Kasumi-1 (cell line): ENCODE measurements at places on chromosomes 4 and X.

GRCh38 chr4:39308611-39309010 is 57.6 kb downstream of the RFC1 start:
- DNase-seq = no peak

DNA sequence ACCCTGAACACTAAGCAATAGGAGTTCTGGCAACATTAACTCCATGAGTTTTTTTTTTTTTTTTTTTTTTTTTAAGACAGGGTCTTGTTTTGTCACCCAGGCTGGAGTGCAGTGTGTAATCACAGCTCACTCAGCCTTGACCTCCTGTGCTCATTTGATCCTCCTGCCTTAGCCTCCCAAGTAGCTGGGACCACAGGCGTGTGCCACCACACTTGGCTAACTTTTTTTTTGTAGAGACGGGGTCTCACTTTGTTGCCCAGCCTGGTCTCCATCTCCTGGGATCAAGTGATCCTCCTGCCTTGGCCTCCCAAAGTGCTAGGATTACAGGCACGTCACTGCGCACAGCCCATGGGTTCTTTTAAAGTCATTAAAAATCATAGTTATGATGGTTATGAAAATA is 5.1 kb downstream of the RHOH start:
- DNase-seq = no peak

DNA sequence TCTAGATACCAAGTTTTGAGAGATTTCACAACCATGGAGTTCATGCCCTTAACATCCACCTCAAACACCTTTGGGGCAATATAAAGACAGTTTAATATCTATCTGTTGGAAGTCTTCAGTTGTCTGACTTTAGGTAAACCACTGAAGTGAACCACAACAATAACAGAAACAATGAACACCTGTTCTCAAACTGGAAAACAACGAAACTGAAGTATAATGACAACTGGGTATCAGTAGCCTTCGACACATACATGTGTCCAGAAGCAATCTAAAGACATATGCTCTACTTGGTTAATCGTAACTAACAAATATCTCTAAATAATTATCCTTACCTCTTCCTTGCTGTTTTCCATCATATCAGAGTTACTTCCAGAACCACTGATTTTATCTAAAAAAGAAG is 87.8 kb downstream of the ATRX start:
- DNase-seq = no peak

DNA sequence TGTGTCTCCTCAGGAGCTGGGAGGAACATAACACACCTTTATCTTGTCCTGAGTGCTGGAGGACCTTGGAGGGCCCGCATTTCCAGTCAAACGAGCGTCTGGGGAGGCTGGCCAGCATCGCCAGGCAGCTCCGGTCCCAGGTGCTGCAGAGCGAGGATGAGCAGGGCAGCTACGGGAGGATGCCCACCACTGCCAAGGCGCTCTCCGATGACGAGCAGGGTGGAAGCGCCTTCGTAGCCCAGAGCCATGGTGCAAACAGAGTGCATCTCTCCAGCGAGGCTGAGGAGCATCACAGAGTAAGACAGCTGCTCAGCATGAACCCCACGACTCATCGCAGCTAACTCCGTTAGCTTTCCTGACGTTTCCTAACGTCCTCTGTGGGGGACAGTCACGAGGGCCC is 430 bp downstream of the TRIML1 start:
- no peak for DNase-seq

DNA sequence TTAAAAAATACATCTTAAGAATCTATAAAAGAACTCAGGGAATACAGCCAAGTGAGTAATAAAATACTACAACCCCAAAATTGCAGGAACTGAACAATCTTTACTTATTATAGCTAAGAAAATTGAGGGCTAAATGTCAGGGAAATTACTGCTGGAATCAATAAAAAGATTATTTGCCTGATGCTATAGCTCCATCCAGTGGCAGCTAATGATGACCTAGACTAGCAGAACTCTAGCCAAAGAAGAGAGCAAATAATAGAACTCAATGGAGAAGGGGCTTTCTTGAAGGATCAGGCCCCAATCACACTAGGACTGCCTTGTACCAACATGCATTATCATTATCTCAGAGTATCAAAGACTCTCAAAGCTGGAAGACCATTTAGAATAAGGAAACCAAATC is 85.0 kb upstream of the FAM241A start:
- peak; percentile 77 for DNase-seq

GRCh38 chr4:8538703-8539567 is 41.3 kb upstream of the GPR78 start:
- DNase-seq = no peak

- DNase-seq = no peak
Measured at GRCh38 chrX:47633689-47634590, 4.2 kb upstream of the CFP start.

- no peak for DNase-seq
Measured at GRCh38 chrX:38704146-38704882, 96.9 kb upstream of the MID1IP1 start.

GRCh38 chrX:40083120-40083978 is 14.4 kb downstream of the BCOR start:
- no peak for DNase-seq

GRCh38 chr4:5018096-5018495 is 1.2 kb downstream of the CYTL1 start:
- DNase-seq = peak; percentile 38

- no peak for DNase-seq
Measured at GRCh38 chrX:11509786-11510185, 155.9 kb downstream of the ARHGAP6 start.

- no peak for DNase-seq
Measured at GRCh38 chrX:86504297-86504696, 356.0 kb downstream of the DACH2 start.

GRCh38 chr4:139267301-139267700 is 12.7 kb downstream of the MGARP start:
- DNase-seq = no peak

- no peak for DNase-seq
Measured at GRCh38 chr4:6687947-6688878, 5.5 kb upstream of the S100P start.

DNA sequence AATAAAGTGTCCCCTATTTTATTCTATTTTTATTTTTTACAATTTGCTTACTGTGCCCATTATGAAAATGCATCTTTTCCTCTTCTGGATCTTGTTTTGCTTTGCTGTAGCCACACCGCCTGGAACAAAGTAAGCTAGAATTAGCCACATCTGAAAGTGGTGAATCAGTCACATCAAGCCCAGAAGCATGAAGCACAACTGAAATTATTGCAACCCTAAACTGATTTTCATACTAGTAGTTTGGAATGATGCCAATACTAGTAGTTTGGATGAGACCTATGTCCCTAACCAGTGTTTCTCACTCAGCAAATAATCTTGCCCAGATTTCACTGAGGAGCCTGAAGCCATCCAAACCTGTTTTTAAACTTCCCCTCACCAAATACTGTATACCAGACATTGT is 303.0 kb downstream of the EPHA5 start:
- DNase-seq = no peak

DNA sequence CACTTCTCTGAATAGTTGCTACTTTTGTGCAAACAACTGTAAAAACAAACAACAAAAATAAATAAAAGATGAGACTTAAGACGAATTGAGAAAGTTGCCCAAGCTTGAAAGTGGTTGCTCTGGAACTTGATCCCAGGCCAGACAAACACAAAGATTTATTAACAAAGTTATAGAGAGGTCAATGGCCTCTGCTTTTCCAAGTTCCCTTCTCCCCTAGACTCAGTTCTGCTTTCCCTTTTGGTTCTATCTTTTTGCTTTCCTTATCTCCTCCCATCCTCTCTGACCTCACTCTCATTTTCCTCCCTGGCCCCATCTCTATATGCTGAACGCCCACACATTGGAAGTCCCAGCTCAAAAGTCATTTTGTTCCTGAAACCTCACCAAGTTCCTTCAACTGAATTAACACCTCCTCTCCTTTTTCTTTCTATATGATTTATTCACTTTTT is 82.7 kb downstream of the MXRA5 start:
- DNase-seq = no peak

- DNase-seq = no peak
Measured at GRCh38 chr4:95114521-95114920, 356.8 kb downstream of the BMPR1B start.

DNA sequence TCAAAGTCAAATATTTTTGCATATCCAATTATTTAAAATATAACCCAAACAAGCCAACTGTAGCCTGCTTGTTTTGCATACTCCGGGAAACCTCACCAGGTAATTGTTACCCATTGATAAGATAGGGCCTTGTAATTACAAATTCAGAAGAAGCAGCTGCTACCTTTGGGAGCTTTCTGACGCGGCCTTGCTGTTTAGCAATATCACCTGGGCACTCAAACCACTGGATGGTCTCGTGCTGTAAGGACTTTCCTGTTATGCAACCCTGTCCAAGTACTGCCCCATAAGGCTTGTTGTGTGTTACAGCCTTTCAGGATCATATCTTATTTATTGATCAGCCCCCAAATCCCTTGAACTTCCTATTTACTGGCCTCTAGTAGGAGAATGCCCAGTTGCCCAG is 52.1 kb downstream of the HS3ST1 start:
- DNase-seq = no peak

DNA sequence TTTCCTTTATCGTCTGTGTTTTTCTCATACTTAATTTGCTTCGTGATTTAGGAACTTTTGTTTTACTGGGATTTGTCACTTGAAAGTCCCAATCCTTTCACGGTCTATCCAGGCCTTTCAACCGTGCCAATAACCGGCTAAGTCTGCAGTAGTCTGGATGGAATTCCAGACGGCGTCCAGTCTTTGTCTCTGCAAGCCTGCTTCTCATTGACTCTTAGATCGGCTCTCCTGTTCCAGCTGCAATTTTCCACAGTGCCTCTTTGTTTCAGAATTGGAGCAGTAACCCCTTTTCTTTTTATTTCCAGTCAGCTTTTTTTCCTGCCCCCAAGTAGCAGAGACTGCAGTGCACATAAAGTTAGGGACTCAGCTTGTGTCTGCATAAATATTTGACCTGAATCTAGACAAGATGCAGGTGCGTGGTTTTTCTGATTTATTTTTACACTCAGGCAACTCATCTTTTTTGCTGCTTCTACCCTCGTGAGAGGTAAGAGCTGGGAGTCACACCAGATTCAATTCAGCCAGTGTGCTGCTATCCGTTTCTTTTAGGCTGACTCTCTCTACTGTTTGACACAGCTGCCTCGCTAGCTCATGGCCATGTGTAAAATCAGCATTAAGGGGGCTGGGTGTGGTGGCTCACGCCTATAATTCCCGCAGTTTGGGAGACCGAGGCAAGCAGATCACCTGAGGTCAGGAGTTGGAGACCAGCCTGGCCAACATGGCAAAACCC is 37.4 kb upstream of the DHRSX start:
- DNase-seq = no peak

GRCh38 chr4:46392421-46392820 is 2.5 kb upstream of the GABRA2 start:
- DNase-seq = no peak

- DNase-seq = no peak
Measured at GRCh38 chrX:10781847-10782530, 161.6 kb upstream of the MID1 start.

DNA sequence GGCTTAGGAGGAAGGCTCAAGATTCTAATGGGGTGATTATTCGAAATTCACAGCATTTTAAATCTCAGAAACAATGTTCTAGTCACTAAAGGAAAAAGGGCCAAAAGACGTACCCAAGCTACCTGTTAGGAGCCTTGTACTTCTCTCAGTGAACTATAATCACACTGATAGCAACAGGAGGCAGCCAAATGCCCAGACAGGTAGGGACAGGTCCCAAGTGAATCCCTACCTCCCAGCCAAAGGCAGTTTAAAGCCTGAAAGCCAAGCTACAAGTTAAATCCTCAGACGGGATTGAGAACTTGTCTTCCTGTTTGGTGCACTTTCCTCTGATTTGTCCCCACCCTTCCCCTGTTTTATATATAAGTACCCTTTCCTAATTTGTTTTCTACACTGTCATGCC is 24.3 kb upstream of the HHIP start:
- no peak for DNase-seq

DNA sequence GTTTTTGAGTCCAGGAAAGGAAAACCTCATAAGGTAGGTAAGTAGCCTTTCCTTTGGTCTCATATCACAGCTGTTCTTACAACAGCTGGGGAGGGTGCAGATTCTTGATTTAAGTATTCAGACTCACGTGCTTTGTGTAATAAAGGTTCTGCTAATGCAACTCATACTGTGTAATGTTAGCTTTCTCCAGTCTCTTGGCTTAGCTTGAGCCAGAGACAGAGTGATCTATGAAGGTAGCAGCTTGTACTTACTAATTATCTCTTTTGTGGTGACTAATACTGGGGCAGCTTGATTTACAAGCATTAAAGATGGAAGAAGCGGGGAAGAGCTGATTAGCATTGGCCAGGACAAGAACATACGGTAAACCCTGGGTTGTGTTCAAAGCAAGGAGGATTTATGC is 80.3 kb downstream of the LNX1 start:
- no peak for DNase-seq

DNA sequence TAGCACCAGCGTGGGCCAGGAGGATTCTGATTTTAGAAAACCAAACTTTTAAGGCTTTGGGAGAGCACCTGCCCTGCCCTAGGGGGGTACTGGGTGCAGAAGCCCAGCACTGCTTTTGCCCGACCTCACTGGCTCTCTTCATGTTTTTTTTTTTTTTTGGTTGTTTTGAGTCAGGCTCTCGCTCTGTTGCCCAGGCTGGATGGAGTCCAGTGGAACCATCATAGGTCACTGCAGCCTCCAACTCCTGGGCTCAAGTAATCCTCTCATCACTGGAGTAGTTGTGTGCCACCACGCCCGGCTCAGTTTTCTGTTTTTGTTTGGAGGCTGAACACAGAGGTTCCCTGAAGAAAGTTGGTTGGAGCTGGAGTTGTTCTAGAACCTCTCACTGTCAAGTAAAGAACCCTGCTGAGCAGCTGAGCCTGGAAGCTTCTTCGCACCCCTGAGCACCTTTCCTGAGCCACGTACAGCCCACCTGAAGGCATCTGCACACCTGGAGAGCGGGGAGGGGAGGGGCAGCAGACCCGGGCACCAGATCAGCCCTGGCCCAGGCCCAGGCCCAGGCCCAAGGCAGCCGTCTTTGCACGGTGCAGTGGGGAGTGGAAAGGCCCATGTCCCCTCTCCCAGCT is 49.5 kb downstream of the SHROOM2 start:
- DNase-seq = no peak

DNA sequence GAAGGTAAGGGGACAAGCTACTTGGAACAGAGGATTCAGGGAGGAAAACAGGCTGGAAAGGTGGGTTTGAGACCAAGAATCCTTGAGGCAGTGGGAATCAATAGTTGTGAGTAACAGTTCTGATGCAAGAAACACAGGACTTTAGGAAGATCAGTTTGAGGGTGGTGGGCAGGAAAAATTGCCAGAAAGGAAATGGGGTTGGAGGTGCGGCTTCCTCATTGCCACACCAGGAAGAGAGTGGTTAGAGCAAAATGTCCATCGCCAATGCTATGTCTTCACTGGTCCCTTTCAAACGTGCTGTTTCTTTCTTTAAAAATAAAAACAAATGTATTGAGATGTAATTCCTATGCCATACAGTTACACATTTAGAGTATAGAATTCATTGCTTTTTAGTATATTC is 57.1 kb upstream of the NOCT start:
- peak; percentile 81 for DNase-seq

GRCh38 chr4:120916937-120917336 is 5.6 kb downstream of the PRDM5 start:
- no peak for DNase-seq

- no peak for DNase-seq
Measured at GRCh38 chr4:140993370-140993769, 139.9 kb downstream of the RNF150 start.
